ENCODE measurements at places on chromosomes 7 and 10.

DNA sequence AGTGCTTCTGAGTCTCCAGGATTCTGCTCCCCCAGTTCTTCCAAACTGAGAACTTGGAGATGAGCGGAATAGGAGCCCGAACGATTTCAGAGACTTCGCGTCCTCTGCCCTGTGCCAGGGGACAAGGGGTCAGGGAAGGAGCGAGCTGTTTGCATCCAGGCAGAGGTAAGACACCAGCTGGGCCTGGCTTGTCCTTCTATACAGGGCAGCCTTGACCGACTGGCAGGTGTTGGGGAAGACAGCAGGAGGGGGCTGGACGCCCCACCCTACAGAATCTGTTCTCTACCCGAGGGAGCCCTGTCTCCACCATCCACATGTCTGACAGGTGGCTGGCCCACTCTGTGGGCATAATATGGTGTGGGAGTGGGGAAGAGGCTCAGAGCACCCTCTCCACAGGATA is 7.1 kb downstream of the SPOCK2 start:
- peak; percentile 56 for DNase-seq

DNA sequence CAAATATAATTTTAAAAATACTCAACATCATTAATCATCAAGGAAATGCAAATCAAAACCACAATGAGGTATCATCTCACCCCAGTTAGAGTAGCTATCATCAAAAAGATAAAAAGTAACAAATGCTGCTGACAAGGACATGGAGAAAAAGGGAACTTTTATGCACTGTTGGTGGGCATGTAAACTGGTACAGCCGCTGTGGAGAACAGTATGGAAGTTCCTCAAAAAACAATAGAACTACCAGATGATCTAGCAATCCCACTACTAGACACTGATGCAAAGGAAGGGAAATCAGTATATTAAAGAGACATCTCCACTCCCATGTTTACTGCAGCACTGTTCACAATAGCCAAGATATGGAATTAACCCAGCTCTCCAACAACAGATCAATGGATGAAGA is 384.5 kb downstream of the PLXDC2 start:
- DNase-seq, result no peak

DNA sequence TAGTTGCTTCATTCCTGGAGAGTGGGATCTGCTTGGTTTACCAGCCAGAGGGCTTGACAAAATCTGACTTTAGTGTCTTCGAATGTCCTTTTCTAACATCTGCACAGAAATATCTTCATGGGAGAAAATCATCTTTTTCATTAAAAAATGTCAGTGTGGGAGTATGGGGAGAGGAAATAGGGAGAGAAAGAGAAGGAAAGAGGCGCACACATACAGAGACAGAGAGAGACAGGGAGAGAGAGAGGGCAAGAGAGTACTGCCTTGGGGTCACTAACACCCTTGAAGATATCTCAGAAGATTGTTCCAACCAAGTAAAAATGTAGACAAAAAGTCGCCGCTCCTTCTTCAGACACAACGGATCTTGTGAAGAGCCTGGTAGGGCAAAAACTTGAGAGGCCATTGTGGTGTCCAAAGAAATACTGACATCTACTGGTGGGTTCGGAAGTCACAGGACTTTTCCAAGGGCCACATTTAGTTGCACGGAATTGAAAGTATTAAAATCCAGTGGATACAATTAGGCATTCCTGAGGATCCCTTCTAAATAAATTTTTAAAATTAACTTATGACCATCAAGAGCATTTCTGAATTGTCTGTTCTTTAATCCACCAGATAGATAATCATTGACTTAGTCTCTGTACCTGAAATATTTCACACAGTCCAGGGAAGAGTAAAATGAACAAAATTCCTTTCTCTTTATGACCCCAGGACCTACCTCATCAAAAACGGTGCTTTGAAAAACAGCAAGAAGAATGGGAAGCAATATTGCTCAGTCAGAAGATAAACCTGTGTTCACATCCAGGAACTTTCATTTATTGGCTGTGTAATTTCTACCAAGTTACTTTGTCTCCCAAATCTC is 29.7 kb downstream of the VIM start:
- DNase-seq, result peak; percentile 66

GRCh38 chr10:119831656-119832055 is 41.0 kb downstream of the MCMBP start:
- no peak for DNase-seq

DNA sequence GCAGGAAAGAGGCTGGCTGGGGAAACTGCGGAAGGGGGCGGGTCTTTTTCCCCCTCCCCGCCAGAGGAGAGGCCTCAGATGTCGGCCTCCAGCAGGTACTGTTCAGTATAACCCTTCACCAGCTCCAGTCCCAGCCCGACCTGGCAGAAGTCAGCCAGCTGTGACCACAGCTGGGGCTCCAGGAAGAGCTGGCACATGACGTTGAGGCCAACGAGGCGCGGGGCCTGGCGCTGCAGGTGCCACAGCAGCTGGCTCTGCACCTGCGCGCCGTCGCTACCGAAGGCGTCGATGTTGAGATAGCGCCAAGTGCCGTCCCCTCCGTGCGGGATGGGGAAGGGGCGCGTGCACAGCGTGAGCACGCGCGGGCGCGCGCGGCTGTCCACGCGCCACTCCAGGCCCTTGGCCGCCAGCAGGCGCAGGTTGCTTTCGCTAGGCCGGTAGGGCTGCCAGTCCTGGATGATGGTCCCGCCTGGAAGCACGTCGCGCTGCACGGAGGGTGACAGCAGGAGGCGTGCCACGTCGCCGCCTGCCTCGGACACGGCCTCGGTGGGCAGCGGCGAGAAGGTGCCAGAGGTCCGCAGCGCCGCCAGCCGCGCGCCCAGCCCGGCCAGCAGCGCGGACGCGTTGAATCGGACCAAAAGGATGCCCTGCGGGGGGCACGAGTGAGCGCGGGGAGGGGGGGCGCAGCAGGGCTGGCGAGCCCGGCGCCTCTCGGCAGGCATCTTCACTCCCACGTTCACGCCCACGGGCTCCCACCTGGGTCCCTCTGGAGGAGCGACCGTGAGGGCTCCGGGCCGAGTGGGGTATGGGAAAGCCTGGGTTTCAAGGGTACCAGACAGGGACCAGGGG is 6.9 kb upstream of the VGF start:
- DNase-seq, result no peak

GRCh38 chr7:44633254-44634186 is 27.1 kb downstream of the OGDH start:
- DNase-seq, result peak; percentile 77

DNA sequence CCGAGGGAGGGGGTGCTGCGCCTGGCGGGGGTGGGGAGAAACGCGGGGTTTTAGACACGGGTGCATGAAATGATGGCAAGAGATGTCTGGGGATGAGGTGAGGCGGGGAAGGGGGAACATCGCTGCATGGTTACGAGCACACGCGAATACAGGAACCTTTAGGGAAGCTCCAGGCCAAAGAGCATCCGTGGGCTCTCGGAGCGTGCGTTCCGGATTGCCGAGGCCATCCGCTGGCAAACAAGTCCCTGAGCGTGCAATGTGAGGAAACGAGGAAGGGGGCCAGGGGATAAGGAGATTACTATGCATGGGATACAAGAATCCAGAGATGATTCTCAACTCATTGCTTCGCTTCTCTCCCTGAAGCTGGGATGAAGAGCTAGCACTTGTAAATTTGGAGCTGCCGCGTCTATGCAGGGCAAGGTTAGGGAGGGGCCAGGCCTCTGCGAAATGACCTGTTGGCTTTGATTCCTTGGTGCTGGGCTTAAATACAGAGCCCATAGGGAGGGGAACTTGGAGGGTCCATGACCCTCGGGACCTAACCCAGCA is 520 bp upstream of the WNT2 start:
- DNase-seq, result no peak

DNA sequence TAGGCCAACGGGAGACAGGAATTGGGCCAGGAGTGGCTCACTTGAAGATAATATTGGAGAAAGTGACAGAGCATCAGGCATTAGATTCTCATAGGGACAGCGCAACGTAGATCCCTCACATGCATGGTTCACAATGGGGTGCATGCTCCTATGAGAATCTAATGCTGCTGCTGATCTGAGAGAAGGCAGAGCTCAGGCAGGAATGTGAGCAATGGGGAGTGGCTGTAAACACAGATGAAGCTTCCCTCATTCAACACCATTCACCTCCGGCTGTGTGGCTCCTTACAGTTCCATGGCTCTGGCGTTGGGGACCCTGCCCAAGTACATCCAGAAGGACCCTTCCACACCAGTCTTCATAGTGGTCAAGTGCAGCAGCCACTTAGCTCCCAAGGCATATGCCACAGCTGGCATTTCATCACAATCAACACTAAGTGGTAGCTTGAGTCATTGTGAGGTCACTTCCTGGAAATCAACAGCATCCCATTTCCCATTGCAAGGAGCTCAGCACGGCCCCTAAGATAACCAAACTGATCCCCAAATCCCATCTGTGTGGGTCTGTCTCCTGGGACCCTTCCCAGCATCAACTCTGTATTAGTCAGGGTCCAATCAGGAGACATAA is 174.5 kb downstream of the TPST1 start:
- DNase-seq, result no peak

DNA sequence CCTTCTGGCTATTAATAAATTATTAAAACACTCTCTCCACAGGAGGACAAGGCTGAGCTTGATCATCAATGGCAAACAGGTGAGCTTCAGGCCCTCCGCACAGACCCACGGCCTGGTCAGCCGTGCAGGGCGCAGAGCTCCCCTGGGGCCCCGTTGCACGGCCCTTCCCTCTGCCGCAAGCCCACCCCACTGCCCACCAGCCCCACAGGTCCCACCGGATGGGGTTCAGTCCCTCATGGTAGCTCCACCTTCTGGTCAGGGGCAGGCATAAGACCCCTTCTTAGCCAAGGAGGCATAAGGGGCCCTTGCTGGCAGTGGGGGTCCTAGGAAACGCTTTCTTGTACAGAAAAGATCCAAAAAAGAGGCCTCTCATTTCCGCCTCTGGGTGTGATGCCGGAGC is 84.6 kb downstream of the MAD1L1 start:
- no peak for DNase-seq

- no peak for DNase-seq
Observed at GRCh38 chr7:158856883-158857668, 718 bp downstream of the DYNC2I1 start.

GRCh38 chr7:55550010-55550663 is 22.2 kb downstream of the VOPP1 start:
- no peak for DNase-seq

- DNase-seq, result no peak
Observed at GRCh38 chr7:56115852-56116538, at the start of gene NUPR2. NUPR2 (minus strand) TSS chr7:56116417; CDS start chr7:56116314, 103 bp downstream.

GRCh38 chr10:44883593-44884331 is 27.4 kb upstream of the TMEM72 start:
- no peak for DNase-seq

GRCh38 chr10:130961506-130962239 is 349.8 kb downstream of the TCERG1L start:
- peak; percentile 15 for DNase-seq

DNA sequence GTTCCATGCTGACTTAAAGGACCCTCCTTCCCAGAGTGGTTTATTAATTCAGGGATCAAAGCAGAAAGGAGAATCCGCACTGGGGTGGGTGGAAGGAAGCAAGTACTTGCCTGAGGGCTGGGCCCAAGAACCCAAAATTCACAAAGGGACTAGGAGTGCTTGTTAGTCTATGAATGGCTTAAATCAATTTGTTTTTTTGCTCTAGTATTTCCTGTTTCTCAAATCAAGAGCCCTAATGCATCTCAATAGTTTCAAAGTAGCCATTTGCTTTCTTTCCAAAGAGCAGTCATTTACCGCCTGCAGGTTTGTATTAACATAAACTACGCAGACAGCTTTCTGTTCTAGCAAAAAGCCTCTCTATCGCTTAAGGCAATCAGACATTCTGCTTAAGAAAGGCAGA is 44.2 kb upstream of the SLC35G1 start:
- DNase-seq, result no peak

- no peak for DNase-seq
Observed at GRCh38 chr7:41581041-41581440, 121.8 kb downstream of the INHBA start.
